Mesothelial cell of epicardium (in vitro differentiated cells): ENCODE measurements at places on chromosomes 1 and 21. TPM values are rescaled to one million over a fixed set of nuclear protein-coding genes. Genes with fewer than 3 reads are reported as not detected.

CDKN2C gene
- total RNA-seq = 0.63 to 0.80 TPM (median 0.67 TPM) in 3 replicates

FNDC10 gene
- total RNA-seq = 5.4 to 6.2 TPM (median 5.4 TPM) in 3 replicates

ERICH3 gene
- not detected in 3 replicates for total RNA-seq

SYCP1 gene
- total RNA-seq = not detected in 3 replicates

PTPN7 gene
- total RNA-seq = 0.31 to 0.49 TPM (median 0.32 TPM) in 3 replicates

FRRS1 gene
- 19.5 to 22.5 TPM (median 20.4 TPM) in 3 replicates for total RNA-seq

TMPRSS2 gene
- total RNA-seq = 1.3 to 2.6 TPM (median 1.9 TPM) in 3 replicates

DENND2C gene
- total RNA-seq = 2.2 to 2.4 TPM (median 2.3 TPM) in 3 replicates

GRCh38 chr1:46717654-46718053, 1.3 kb downstream of the EFCAB14 start:
- no peak for DNase-seq

- no peak for DNase-seq
Observed at GRCh38 chr1:201116091-201116490, 3.9 kb upstream of the CACNA1S start.

GRCh38 chr1:46659307-46659870, 8.8 kb downstream of the ATPAF1 start:
- no peak for DNase-seq

DNA sequence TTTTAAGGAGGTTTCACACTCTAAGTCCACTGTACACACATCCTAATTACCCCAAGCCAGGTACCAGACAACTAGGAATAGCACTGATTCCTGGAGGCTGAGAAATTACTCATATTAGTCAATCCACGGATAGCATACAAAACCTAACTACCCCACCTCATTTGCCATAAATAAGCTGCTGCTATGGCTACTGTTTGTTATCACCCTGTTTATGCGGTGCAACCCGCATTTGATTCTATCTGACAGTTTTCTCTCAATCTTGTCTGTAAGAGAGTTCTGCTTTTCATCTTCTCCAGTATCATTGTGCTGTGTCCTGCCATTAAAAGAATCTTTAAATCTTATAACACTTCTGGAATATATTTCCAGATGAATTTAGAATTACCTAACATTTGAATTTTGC, 1496.5 kb downstream of the PLA2G4A start:
- DNase-seq = no peak

- DNase-seq = no peak
Observed at GRCh38 chr1:89425056-89425455, 61.2 kb downstream of the GBP6 start.

- DNase-seq = no peak
Observed at GRCh38 chr1:41917835-41918449, 780 bp downstream of the HIVEP3 start.

DNA sequence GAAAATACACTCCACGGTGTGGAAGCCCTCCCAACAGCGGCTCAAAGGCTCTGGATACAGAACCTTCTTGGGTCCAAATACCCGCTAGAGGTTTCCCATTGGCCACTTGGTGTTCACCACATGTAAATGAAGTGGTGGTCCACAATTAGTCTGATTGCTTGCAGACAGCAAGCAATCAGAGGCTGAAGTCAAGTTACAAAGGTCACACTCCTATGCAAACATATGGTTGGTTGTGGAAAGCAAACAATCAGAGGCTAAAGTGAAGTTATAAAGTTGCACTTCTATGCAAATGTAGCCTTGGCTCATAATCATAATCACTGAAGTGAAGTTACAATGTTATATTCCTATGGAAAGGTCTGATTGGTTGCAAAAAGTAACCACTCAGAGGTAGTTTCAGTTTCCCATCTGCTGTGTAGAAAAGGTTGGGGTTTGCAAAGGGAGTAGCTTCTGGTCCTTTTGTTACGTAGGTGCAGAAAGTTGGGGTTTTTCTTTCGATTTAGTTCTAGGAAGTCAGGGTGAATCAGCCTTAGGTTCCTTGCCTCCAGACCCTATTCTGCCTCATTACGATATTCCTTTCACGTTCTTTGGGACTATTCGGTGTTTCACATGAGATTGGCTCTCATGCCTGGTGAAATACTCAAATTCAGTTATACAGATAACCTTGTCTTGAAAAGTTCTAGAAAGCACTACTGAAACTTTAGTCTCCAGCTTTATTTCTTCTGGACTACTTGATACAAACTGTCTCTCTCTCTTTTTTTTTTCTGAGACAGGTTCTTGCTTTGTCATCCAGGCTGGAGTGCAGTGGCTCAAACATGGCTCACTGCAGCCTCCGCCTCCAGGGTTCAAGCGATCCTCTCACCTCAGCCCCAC, 36.7 kb upstream of the MTF2 start:
- DNase-seq = no peak

- no peak for DNase-seq
Observed at GRCh38 chr1:221711063-221711577, 30.8 kb downstream of the DUSP10 start.

DNA sequence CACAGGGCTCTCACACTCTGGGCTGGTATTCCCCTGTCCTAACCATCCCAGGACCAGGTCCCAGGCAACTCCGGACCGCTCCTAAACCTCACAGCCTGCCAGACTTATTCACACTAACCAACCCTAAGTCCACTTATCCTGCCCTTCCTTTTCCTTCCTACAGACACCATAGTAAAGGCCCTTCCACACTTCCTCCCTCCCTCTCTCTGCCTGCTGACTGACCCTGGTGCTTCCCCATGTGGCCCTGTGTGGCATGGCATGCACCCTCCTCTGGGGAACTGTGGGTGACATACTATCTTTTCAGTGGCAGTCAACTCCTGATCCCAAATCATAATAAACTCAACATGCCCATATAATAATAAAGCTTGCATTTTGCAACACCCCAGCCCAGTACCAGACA, 155.1 kb upstream of the DNAH14 start:
- DNase-seq = no peak

DNA sequence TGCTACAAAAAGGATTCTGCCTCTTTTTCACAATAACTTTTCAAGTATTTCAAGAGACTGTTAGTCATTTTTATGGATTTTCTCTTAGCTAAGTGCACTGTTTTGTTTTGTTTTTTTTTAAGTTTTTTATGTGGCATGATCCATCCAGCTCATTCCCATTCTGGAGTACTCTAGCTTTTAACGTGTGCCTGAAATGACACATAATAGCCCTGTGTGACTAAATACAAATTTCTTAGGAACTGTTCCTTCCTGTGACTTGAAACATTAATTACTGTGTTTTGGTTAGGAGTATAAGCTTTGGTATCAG, 143.9 kb downstream of the HS2ST1 start:
- DNase-seq = no peak

DNA sequence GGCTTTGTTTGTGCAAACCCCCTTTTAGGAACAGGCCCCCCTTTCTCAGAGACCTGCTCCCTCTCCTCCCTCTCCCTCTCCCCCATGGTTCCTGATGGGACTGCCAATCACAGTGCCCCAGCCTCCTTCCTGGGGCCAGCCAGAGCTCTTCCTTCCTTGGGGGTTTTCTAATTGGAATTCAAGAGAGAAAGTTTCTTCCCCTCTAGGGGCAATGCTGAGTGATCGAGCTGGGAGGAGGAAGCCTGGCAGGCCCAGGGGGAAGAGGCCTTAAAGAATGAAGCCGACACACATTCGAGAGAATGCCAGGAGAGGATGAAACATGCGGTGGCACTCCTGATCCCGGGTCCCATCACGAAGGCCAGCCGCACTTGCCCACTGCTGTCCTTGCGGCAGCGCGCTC, 21.3 kb upstream of the COL16A1 start:
- no peak for DNase-seq
